ENCODE measurements at places on chromosomes 4 and X.

- no peak for DNase-seq
Measured at GRCh38 chr4:112379306-112379705, 82.1 kb downstream of the ALPK1 start.

DNA sequence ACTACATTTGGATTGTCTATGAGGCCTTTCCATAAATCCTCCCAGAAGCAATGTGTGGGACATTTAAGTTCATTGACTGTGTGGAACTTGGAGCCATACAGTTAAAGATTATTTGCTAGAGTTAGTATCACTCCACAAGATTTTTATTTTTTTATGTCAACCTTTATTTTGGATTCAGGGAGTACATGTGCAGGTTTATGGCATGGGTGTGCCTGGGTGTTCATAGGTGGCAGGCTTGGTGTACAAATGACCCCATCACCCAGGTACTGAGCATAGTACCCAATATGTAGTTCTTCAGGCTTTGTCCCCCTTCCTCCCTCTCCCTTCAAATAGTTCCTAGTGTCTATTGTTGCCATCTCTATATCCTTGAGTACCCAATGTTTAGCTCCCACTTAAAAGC lies 199.8 kb upstream of the ZFP42 start:
- DNase-seq: no peak

GRCh38 chr4:108043526-108043925 lies 53.8 kb downstream of the HADH start:
- DNase-seq: no peak

DNA sequence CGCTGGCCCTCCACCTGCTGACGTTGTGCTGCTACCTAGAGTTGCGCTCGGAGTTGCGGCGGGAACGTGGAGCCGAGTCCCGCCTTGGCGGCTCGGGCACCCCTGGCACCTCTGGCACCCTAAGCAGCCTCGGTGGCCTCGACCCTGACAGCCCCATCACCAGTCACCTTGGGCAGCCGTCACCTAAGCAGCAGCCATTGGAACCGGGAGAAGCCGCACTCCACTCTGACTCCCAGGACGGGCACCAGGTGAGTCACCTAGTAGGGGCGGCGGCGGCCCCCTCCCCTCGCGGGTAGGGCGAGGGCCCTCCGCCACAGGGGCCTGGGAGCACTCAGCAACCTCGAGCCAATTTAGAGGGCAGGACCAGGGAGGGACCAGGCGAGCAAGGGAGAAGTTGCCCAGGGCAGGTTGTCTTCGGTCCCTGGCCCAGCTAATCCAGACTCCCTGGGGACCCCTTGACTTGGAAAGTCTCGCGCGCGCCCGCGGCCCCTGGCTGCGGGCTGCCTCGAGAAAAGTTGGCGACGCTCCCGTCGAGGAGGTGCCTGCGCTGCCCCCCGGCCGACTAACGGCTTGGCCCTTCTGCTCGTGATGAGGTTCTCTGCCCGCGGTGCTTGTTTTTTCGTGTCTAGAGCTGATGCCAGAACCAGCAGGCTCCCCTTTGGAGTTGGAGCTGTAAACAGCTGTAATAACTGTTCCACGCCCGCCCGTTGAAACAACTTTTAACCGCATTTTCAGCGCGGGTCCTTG lies 717 bp downstream of the EDA start:
- peak; percentile 3 for DNase-seq

- no peak for DNase-seq
Measured at GRCh38 chr4:80309294-80310004, 26.1 kb upstream of the CFAP299 start.

DNA sequence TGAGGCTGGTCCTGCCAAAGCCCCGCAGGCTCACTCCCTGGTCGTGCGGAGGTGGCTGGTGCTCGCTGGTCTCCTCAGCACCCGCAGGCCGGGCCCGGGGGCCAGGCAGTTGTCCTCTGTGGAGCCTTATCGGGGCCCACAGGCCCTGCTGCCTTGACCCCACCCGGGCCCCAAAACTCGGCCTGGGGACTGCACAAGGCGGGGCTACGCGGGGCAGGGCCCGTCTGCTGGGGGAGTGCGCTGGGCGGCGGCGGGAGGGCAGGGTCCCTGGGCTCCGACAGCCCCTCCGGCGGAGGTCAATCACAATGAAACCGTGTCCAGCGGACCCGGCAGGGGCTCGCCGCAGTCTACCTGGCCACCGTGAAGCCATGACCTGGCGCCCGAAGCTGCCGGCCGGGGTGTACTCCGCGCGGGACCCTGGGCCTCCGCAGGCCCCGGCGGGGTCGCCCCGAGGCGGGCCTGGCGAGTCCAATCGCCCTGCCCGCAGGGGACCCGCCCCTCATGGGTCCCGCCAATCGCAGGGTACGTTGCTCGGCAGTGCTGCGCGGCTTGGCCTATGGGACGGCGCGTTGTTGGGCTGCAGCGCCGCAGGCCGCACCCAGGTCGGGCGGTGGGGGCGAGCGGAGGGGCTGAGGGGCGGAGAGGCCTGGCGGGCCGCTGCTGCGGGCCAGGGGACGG lies at the start of gene ADD1:
Gene ADD1 (plus strand): TSS at position 582 of the 678 bp plus-strand sequence. CDS start 32,072 bp downstream, outside the sequence.
- peak; percentile 95 for DNase-seq

GRCh38 chr4:122639181-122639580 lies 18.3 kb upstream of the IL21 start:
- no peak for DNase-seq

Measured in activated naive CD8-positive, alpha-beta T cell treated with anti-CD3 and anti-CD28 coated beads, Interleukin-2, amount 50 U/mL, for 24 hours (primary cell).